Fibroblast of upper back skin (primary cell): ENCODE measurements at places on chromosomes 1 and 21.

DNA sequence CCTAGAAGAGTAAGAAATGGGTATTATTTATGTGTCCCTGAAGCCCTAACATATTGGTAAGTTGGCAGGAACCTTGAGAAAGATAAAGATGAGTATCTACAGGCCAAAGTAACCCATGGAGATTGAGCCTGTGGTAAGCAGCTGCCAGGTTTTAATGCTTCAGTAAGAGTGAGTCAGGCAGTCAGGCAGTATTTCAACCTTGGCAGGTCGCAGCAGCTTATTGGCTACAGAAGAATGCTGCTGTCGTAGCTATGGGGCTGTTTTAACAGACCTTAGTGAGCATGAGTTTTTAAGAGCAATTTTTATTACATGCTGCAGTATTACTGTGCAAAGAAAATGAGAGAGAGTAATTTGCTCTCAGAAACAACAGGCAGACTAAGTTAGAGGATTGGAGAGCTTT lies 10.3 kb upstream of the SLC30A10 start:
- peak; percentile 61 for DNase-seq

GRCh38 chr1:26552720-26553119 lies 23.2 kb downstream of the RPS6KA1 start:
- no peak for DNase-seq

GRCh38 chr1:164611754-164612642 lies 53.0 kb downstream of the PBX1 start:
- DNase-seq: peak; percentile 80

GRCh38 chr1:164726235-164726634 lies 167.3 kb downstream of the PBX1 start:
- peak; percentile 96 for DNase-seq

- no peak for DNase-seq
Observed at GRCh38 chr1:72848997-72849396, 566.7 kb upstream of the NEGR1 start.

DNA sequence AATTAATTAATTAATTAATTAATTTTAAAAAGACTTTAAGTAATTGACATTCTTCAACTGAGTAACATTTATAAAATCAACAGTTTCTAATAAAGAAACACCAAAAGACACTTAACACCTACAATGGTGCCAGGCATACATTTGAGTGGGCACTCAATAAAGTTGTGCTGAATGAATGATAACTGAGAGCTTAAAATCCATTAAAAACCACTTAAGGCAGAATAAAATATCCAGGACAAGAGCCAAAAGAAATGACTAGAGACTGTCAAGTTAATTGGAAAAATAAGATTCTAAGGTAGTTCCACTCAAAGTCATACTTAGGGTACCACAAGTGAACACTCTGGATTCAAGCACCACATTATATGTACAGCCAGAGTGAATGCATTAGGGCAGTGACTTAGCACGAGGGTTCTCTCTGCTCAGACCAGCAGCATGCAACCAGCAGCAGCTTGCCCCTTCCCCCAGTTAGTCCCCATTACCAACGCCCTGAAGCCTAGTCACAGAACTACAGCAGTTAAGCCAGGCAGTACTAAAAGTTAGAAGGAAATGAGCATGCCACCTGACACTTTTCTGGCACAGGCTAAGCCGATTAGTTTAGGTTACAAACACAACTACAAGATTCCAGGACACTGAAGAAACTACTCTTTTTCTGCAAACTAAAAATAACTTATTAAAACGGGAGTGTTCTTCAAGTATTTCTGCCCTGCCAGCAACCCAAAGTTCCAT lies 46.5 kb downstream of the LUZP1 start:
- DNase-seq: peak; percentile 51

DNA sequence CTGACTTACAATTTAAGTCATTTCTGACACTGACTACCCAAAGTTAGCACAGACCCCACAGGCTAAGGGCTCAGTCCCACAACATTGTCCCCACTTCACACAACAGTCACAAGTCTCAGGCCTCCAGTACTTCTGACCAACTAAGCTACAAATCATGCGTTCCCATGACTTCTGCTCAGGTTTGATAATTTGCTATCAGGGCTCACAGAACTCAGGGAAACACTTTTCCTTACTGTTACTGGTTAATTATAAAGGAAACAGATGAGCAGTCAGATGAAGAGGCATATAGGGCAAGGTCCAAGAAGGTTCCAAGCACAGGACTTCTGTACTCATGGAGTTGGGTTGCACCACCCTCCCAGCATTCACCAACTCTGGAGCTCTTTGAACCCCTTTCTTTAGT lies 151.2 kb upstream of the TNR start:
- DNase-seq: no peak

DNA sequence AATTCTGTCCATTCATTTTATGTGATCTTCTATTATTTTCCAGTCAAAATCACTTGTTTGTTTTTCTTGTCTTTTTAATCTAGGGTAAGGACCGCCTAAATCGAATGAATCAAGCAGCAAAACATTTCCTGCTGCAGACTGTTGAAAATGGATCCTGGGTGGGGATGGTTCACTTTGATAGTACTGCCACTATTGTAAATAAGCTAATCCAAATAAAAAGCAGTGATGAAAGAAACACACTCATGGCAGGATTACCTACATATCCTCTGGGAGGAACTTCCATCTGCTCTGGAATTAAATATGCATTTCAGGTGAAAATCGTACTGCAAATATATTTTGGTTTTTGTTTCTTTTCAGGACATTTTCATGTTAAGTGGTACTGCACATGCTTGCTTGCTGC lies 20.5 kb downstream of the CLCA4 start:
- no peak for DNase-seq

DNA sequence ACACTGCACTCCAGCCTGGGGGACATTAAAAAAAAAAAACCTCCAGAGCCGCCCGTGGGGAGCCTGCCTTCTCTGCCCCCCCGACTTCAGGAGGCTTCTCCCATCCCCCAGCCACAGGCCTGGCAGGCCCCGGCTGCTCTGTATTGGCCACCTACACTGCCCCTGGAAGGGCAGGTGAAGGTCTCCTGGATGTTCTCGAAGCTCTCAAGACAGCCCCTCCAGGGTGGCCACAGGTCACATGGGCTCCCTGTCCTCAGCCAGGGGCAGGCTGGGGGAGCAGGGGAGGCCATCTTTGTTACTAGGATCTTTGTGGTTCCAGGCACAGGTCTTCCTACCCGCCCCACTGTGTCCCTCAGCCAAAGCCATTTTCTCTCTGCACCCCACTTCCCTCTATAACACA lies 32.8 kb downstream of the PADI6 start:
- DNase-seq: no peak

DNA sequence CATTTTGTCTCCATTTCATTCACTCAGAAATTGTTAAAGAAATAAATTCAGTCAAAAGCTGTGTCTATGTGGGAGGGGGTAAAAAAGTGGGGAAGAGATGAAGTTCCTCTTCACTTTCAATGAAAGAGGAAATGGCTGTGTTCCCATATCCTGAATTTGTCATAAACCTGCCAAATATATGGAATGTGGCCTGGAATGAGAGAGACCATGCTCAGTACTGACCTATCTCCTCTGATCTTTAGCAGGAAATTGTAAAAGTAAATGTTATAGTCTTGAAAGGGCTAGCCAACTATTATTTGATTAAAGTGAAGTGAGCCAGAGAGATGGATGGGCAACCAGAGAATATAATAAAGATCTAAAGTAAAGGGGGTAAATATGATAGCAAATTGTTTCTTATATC lies 130.3 kb upstream of the C21orf91 start:
- no peak for DNase-seq

DNA sequence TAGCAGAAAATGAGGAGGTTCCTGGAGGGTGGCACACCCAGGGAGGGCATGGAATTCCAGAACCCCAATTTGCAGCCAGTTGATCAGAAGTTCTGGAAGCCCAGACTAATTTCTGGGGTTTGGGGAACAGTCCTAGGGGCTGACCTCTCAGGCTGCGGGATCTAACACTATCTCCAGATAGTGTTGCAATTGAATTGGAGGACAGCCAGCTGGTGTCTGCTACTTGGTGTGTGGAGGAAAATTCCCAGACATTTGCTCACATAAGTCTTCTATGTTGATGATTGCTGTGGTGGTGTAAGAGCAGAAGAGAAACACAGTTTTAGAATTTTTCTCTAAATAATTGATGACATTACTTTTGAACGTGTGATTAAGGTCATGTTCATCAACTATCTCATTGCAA lies 154.3 kb upstream of the RNPC3 start:
- peak; percentile 90 for DNase-seq

GRCh38 chr1:70458131-70458530 lies 47.1 kb downstream of the CTH start:
- no peak for DNase-seq

- DNase-seq: no peak
Observed at GRCh38 chr1:35592991-35593769, 20.1 kb downstream of the TFAP2E start.

DNA sequence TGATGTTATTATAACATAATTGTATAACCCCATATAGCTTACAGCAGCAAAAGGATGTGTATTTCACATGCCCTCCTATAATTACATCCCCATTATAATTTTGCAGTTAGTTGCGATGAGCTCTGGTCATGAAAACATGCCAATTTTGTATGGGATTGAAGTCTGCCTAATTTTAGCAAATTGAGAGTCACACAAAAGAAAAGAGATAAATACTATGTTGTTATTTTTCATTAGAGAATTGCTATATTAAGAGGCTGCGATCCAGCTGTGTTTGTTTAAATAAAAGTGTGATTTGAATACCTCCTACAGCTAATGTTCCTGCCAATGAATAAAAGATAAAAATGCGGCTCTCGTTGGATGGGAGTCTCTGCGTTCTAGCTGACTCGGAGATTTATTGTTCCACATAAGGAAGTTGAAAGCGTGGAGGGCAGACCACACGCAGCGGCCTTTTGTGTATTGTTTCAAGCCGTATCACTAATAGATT lies 461.0 kb upstream of the NFIA start:
- peak; percentile 49 for DNase-seq

DNA sequence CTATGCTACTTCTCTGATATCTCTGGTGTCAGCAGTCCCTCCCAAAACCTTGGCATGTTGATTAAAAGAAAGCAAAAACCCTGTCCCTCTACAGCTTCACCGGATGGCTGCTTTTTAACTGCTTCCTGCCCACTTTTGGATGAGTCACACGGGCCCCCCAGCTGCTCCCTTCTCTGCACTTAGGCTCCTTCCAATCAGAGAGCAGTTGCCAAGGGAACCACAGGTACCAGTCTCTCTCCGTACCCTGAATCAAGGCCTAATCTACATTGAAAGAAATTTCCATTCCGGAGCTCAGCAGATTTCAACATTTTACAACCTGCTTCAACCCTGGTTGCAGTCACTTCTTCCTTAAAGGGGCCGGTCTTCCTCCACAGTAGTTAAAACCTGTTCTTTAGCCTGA lies 70.6 kb upstream of the GJB5 start:
- no peak for DNase-seq

DNA sequence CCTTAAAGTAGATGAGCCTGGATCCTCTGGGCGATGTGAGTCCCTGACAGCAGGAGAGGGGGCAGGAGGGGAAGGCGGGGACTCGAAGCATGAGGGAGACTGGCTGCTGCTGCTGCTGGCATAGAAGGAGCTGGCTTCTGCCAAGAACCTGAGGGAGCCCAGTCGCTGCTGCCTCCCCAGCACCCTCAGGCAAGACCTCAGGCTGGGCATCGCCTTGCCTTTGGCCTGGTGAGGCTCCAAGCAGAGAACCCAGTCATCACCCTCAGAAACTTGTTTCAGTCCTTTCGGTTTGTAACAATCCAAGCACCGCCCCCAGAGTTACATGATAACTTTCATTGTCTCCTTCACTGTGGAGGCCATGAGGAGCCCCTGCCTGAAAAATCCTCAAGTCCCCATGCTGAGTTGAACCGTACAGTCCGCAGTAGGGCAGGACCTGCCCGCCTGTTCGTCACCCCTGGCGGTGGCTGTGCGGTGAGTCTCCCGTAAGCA lies 38.8 kb downstream of the POFUT2 start:
- DNase-seq: no peak

- DNase-seq: no peak
Observed at GRCh38 chr1:166133276-166133841, 33.4 kb downstream of the FAM78B start.

DNA sequence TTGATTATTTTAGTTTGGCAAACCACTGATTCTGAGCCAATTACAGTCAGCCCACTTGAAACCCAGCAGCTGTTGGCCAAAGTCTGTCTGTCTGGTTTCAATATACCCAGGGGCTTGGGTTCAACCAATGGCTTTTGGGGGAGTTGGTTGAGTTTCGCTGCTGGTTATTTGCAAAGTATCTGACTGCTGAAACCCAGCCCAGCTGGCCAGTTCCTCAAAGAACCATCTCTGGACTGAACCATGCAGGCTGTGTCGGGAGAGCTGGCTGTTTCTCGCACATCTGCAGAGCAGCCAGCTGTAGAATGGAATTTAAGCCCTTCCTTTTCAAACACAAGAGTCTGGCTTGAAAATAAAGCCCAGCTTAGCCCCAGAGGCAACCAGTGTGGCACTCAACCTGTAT lies 66.0 kb upstream of the PAX7 start:
- DNase-seq: no peak

- DNase-seq: no peak
Observed at GRCh38 chr21:42302794-42303193, 12.4 kb downstream of the TFF3 start.

DNA sequence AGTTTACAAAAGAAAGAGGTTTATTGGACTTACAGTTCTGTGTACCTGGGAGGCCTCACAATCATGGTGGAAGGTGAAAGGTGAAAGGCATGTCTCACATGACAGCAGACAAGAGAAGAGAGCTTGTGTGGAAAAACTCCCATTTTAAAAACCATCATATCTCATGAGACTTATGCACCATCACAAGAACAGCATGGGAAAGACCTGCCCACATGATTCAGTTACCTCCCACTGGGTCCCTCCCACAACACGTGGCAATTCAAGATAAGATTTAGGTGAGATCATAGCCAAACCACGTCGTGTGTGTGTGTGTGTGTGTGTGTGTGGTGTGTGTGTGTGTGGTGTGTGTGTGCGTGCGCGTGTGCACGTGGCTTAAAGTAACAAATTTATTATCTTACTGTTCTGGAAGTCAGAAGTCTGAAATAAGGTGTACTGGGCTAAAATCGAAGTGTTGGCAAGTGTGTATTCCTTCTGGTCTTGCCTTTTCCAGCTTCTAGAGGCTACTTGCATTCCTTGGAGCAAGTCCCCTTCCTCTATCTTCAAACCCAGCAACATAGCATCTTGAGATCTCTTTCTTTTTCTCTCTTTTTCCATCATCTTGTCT lies 48.1 kb upstream of the MPC2 start:
- no peak for DNase-seq

GRCh38 chr1:175204330-175204729 lies 11.8 kb upstream of the KIAA0040 start:
- DNase-seq: no peak

GRCh38 chr1:204123376-204123775 lies 28.5 kb downstream of the ETNK2 start:
- DNase-seq: no peak

DNA sequence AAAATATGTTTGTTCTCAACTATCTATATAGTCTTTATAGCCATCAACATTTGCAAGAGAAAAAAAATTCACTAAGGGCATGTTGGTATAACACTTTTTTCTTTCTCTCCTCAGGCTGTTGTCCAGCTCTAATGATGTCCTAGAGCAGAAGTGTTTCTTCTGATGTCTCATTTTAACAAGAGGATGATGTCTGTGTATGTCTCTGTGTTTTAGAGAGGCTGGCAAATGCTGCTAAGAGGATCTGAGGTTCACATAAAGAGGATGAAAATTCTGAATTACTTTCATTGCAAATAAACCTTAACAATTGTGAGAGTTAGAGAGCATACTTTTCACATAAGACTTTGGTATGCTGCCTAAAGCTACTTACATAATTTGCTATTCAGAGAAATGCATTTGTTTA lies 2.6 kb upstream of the BRINP3 start:
- no peak for DNase-seq
